NCI-H146 (cell line): ENCODE measurements at places on chromosomes 12 and 14.

- DNase-seq, result peak; percentile 34
Observed at GRCh38 chr12:50620109-50620977, 115.6 kb downstream of the DIP2B start.

DNA sequence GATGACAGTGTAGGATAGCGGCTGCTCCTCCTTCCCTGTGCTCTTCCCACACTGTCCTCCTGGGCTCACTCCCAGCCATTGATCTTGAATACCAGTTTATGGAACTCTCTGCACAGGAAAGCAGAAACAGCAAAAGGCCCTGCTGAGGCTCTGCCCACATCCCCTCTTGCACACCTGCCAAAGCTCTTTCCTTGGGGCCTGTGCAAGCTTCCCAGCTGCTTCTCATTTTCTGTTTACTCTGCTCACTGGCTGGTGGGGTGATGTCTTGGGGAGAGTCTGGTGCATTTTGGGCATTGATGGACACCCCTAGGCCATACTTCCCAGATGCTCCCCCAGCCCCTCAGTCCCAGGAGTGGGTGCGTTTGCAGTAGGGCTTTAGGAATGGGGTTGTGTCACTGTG is 361.8 kb downstream of the TMEM121 start:
- DNase-seq, result no peak

DNA sequence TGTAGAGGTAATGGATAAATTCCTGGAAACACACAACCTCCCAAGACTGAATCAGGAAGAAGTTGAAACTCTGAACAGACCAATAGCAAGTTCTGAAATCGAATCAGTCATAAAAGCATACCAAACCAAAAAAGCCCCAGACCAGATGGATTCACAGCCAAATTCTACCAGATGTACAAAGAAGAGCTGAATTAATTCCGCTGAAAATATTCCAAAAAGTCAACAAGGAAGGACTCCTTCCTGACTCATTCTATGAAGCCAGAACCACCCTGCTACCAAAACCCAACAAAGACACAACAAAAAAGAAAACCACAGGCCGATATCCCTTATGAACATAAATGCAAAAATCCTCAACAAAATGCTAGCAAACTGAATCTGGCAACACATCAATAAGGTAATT is 81.5 kb downstream of the SLC38A4 start:
- DNase-seq, result no peak

- no peak for DNase-seq
Observed at GRCh38 chr12:64469455-64470142, 17.7 kb downstream of the TBK1 start.

DNA sequence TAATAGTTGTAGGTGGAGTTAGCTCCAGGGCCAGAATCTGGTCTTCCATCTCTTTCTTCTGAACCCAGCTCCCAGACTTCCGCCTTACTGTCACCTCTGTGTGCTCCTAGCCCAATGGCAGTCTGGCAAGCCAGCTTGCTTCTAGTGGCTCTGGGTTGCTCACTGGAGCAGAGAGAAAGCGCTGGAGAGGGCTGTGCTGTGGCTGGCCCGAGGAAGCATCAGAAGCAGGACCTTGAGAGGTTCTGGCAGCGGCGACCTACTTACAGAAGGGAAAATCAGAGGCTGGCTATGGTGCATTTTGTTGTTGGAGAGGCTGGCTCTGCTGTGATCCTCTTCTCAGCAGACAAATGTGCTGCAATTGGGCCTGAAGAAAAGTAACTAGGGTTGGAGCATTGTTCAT is 28.6 kb downstream of the KCNA5 start:
- DNase-seq, result no peak

GRCh38 chr14:32545506-32546210 is 216.6 kb downstream of the AKAP6 start:
- DNase-seq, result no peak

DNA sequence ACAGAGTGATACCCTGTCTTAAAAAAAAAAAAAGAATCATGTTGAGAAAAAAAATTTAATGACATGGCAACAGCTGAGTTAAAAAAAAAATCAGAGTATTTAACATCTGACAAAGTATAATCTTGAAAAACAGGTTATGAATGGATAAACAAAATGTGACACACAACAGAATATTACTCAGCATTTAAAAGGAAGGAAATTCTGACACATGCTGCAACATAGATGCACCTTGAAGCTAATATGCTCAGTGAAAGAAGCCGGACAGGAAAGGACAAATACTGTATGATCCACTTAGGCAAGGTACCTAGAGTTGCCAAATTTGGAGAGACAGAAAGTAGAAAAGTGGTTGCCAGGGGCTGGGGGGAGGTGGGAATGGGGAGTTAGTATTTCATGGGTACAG is 19.4 kb upstream of the EIF2B2 start:
- no peak for DNase-seq
